ENCODE measurements at places on chromosomes 6 and 20.

DNA sequence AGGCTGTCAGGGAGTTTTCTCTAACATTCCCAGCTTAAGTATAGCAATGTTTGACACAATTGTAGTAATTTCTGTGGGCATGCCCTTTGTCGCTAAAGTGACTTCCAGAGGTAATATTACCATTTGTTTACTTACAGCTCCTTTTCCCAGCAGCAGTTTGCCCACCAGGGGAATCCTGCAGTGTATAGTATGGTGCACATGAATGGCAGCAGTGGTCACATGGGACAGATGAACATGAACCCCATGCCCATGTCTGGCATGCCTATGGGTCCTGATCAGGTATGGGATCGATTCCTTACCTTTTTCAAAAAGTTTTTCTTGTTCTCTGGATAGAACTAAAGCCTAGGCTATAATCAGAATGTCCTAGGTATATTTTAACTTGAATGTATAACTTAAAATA is 132.5 kb downstream of the SULF2 start:
- DNase-seq: no peak

- DNase-seq: peak; percentile 59
These were observed 1.3 kb downstream of the RNF24 start for GRCh38 chr20:4014031-4014474.

DNA sequence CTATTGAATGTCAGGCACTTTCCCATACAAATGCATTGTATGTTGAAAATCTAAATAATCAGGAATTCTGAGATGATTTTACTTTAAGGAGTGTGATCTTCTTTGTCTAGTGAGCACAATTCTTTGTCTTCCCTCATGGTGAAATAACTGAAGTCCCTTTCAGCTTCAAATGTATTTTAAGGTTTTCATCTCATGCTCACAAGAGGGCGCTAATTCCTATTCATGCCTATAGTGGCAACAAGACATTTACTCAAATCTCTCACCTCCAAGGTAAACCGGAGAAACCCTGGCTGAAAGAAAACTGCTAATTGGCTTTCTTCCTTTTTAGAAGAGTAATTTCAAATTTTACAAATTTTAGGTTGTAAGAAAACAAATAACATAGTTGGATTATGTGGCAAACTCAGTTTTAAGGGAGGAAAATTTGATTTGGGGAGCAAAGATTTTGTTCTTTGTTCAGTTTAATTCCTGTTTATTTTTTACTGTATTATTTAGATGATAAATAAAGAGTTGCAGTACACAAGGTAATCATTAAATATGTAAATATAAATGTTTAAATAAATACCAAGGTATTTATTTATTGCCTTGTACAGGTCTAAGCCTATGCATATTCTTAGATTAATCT is 69.1 kb downstream of the SLC35F1 start:
- DNase-seq: no peak

- no peak for DNase-seq
These were observed 57.2 kb downstream of the GINS1 start for GRCh38 chr20:25464501-25465242.

- DNase-seq: no peak
These were observed 45.1 kb downstream of the FRK start for GRCh38 chr6:116015561-116015960.
